ENCODE measurements at places on chromosomes 2 and 18.

GRCh38 chr2:159562248-159562647 is 54.1 kb downstream of the BAZ2B start:
- DNase-seq: no peak

DNA sequence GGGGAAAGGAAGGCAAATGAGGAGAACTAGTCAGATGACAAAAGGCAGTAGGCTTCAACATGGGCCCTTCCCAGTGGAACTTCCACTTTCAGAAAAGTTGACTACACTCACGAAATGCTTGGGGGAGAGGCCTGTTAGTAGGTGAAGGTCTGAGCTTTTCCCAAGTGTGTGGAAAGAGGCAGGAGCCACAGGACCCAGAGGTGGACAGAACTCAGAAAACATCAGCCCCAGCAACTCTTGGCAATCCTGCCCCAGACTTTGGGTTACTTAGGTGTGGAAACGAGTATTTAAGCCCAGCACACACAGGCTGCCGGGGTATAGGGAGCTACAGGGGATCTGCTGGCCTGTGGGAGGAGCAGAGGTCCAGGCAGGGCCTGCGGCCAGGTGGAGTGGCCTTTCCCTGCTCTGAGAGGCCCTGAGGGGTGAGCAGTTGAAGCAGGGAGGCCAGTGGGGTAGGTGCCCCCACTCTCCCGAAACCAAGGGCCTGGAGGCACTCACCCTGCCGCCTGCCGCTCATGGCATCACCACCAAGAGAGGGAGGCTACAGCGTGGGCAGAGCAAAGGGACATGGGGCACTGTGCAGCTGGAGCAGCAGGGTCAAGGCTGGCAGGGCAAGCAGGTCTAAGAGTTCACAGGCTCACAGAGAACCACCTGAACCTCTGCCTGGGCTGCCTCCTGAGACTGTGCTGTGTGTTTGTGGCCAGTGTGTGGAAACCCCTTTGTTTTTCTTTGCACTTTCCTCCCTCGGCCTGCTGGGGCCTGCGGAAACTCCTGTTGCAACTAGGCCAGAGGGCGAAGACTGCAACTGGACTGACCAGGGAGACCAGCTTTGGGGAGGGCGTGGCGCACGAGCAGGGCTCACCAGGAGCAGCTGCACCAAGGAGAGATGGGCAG is 130.7 kb upstream of the SERTAD2 start:
- DNase-seq: no peak

GRCh38 chr2:202871300-202872141 is at the start of gene ICA1L:
TSS of gene ICA1L (minus strand) at chr2:202871766. CDS start at chr2:202829009, 42,757 bp downstream.
- DNase-seq: peak; percentile 66

- DNase-seq: no peak
Measured at GRCh38 chr18:45519411-45520280, 95.6 kb upstream of the SLC14A2 start.

- no peak for DNase-seq
Measured at GRCh38 chr2:138090330-138090729, 126.1 kb downstream of the HNMT start.

- no peak for DNase-seq
Measured at GRCh38 chr2:5691221-5691984, 781 bp upstream of the SOX11 start.

- DNase-seq: no peak
Measured at GRCh38 chr18:22503803-22504202, 86.1 kb upstream of the CTAGE1 start.

- DNase-seq: no peak
Measured at GRCh38 chr18:55083461-55083860, 124.2 kb upstream of the CCDC68 start.

DNA sequence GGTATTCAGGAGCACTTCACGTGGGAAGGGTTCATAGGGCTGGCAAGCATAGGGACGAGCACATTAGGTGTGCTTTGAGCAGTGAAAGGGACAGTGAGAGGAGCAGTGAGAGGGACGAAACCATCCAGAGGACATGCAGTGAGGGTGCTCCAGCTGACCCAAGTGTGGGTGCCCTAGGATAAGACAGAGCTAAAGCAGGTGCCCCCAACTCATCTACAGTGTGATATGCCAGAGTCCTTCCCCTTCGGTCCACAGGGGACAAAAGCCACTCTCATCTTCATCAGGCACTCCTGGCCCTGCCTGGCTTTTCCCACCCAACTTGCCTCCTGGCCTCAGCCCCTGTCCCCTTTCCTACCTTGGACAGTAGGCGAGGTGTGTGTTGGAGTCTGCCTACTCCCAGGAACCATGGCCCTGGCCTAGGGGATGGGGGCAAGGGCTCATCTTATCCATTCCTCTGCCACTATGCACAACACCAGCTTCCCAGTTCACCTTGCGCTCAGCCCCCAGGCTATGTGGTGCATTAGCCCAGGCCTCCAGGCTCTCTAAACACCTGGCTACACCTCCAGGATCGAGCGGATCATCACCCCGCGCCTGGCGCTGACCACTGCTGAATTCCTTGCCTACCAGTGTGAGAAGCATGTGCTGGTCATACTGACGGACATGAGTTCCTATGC is 16.1 kb upstream of the ANKRD53 start:
- DNase-seq: no peak

DNA sequence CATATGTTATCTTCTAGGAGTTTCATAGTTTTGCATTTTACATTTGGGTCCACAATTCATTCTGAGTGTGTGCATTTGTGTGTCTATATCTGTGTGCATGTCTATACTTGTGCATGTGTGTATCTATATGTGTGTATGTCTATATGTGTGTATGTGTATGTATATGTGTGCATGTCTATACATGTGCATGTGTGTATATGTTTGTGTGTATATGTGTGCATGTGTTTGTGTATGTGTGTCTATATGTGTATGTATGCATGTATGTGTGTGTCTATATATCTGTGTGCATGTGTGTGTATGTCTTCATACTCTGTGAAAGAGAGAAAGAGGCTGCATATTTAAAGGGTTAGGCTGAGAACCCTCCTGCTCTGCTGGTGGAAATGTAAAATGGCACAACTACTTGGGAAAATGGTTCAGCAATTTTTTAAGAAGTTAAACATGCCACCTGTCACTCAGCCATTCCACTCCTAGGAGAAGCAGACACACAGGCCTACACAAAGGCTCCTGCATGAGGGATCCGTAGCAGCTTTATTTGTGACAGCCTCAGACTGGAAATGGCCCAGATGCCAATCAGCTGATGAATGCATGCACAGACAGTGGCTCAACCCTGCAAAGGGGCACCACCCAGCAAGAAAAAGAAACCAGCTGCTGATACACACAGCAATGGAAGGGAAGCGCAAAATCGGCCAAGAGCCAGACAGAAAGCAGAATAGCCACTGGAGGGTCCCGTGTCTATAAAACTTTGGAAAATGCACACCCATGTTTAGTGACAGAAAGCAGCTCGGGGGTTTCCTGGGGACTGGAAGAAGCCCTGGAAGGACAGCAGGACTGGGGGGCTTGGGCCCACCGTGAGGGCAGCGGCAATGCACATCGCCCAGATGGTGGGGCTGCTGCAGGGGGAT is 146.8 kb downstream of the SEPTIN10 start:
- DNase-seq: peak; percentile 64

- no peak for DNase-seq
Measured at GRCh38 chr2:216302981-216303676, 69.2 kb downstream of the MARCHF4 start.

DNA sequence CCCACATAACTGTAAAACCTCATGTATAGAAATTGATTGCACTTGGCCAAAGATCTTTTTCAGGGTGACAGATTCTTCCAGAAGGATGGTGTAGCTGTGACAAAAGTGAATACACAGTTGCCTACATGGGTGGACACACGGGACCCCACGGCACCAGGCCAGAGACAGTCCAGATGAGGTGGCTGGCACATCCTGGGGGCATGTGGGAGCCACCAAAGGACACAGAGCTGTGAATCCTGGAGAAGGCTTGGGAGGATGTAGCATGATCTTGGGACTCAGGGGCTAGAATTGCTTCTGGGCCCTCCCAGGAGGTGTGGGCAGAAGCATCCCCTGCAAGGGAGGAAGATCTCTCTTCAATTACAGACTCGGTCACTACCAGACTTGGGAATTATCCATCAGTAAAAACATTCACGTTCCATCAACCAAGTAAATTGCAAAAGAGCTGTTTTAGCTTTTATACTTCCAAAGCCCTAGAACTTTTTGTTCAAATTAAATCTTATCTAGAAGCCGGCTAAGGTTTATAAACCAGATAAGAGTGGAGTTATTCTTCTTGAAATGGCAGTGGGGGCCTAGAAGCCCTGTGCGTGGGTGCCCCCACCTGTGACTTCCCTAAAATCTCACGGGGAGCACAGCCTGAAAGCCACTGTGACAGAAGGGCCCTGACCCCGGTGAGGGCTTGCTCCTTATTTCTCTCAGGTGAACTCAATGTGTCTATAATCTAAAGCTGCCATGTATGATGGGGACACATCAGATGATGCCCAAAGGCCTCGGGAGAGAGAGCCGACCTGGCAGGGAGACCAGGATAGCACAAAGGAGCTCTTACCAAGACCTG is 81.7 kb downstream of the SEPTIN10 start:
- DNase-seq: no peak

DNA sequence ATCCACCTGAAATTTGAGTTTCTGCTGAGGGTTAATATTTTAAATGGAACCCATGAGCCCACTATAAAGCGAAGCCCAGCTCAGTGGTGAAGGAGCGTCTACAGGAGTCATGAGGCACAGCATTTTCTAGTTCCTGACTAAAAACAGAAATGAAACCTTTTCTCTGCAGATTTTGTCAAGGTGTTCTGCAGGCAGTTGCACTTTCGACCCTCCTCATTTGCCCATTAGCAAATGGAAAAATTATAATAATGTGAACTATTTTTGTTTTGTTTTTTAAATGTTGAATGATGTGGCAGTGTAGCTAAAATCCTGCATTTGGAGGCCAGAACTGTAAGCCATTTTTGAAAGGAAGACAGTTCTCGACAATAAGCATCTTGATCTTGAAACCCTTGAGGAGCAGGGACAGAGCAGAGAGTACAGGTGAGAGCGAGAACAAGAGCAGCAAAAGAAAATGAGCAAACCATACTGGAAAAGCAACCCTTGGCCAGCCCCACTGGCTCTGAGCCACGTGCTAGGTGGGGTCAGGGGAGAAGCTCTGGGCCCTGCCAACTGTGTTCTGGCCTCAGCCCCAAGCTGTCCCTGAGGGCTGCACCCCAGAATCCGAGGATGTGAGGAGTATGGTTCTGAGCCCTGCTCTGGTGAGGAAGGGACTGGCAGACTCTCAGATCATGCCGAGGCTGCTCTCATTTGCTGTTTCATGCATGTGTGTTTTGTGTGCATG is 26.4 kb upstream of the COPS8 start:
- DNase-seq: no peak

DNA sequence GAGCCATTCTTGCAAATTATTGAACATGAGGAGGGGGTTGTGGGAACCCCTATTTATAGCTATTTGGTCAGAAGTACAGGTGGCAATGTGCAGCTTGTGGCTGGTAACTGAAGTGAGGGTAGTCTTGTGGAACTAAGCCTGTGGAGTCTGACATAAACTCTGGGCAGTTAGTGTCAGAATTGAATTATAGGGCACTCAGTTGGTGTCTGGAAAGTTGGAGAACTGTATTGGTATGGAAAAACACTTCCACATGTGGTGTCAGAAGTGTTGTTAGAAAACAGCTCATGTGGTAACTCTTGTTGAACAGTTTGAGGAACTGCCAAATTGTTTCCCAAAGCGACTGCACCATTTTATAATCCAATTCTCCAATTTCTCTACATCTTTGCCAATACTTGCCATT is 7.5 kb downstream of the RALBP1 start:
- DNase-seq: no peak

DNA sequence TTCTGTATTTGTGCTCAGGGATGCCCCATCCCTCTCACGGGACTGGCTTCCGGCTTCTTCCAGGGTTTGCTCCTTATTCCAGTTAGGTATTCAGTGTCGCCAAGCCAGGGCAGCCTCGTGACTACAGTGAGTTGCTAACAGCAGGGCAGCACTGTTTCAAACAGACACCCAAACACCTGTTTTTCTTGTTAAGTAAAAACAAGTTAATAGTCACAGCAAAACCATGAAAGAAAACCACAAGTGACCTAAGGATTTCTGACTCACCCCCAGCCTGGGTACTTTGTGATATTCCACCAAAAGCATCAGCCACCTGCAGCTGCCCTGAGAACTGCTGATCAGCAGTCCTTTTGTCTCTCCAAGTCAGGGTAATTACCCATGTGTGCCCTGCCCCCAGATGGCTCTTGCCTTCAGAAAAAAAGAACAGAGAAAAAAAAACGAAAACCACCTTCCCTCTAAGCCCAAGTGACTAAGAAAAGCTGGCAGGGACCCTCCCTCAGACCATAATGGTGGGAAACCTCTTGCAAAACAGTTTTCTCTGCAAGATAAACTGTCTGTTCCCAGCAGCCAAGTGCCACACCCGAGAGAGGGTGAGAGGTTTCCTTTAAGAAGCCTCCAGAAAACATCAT is 178.2 kb downstream of the ANAPC1 start:
- peak; percentile 96 for DNase-seq

DNA sequence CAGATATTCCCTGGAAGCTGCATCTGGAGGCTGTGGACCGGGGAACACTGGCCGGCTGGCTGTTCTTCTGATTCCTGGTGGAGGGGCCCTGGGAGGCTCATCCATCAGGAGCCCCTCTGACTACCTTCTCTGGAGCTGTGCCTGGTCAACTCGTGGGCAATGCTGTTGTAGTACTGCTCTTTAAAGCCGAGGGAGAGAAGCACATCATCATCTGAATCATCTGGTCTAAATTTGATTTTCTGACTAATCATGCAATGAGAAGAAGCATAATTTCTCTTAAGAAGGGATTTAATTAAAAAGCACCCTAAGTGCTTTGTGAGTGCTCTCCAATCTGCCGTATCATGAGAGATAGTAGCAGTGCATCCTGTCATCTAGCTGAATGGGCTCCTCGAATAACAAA is 229.5 kb downstream of the FHOD3 start:
- DNase-seq: no peak
